ENCODE measurements at places on chromosomes 11 and 22. TPM values are rescaled to one million over a fixed set of nuclear protein-coding genes. Genes with fewer than 3 reads are reported as not detected.
A peak's percentile ranks its signal among the peaks of the same experiment; 100 is the strongest.

GRCh38 chr22:20175597-20175900 is 24.7 kb upstream of the CCDC188 start:
- no peak for DNase-seq

GRCh38 chr11:10727146-10727851 is 23.7 kb upstream of the CTR9 start:
- no peak for DNase-seq

GRCh38 chr11:61158691-61159381 is 2.4 kb downstream of the VPS37C start:
- no peak for DNase-seq

GRCh38 chr11:65008016-65008415 is 5.9 kb upstream of the ARL2 start:
- no peak for DNase-seq

DNA sequence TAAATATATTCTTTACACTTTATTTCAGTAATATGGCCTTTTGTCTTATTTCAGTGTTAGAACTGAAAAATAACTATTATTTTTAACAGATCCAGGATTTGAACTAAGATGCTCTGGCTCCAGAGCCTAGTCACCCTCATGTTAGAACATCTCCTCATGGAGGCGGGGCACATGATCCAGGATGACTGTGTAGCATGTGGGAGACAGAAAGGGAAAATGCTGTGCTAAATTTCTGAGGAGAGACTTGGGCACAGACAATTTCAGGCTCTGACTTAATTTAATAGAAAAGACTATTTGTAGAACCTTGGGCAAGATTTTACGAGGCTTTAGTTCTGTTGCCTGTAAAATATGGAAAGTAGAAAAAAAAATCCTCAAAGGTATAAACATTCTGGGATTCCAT is 24.1 kb downstream of the CTSC start:
- no peak for DNase-seq

DNA sequence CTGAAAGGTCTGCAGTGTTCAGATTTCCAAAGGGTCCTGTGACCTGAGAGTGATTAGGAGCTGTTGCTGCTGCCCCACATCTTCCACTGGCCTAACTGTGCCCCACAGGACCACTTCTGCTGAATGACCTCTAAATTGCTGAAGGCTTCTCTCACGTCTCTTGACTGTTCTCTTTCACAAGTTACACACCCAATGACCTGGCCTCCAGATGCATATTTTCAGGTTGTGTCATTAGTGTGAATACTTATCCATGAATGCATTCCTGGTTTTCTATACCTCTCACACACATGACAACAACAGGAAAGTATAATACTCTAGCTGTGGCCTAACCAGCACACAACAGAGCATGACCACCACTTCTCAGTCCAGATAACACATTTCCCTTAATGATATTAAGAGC is 15.4 kb downstream of the PRR14L start:
- no peak for DNase-seq

DNA sequence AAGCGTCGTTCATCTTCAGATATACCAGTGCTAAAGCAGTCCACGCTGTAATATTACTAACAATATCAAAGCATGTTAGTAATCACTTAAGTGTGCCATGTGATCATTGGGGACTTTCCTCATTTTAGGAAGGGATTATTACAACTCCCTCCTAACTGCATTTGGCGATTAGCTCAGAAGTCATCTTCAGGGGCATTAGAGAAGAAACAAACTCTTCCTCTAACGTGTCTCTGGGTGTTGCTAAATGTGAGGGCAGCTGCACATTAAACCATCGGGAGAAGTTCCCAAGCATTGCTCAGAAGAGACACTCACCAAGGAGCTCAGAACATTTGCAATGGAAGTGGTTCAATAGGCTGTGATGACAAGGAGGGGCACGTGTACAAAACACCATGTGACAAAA is 17.2 kb downstream of the TESMIN start:
- DNase-seq: no peak

- DNase-seq: no peak
These were observed 30.6 kb downstream of the CAPN1 start for GRCh38 chr11:65212226-65212801.

GRCh38 chr11:11500744-11501487 is 120.9 kb downstream of the GALNT18 start:
- no peak for DNase-seq

- no peak for DNase-seq
These were observed 17.3 kb downstream of the PGM2L1 start for GRCh38 chr11:74380746-74381439.

DNA sequence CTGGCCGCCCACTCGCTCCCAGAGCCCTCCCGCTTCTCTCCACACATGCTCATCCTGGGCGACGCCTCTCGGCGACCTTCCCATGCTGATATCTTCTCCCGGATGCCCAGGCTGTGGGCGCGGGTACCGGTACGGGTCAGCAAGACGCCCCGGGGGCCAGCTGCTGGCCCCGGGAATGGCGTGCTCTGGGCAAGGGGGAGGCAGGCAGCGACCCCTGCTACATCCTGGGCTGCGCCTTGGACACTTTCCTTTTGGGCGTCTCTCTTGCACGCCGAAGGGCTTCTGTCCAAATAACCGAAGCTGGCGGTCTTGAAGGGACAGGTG is 48.1 kb downstream of the RPL27A start:
- DNase-seq: no peak

GRCh38 chr11:45045683-45046471 is 95.2 kb upstream of the TP53I11 start:
- peak; percentile 38 for DNase-seq

- no peak for DNase-seq
These were observed 890.5 kb downstream of the BRD1 start for GRCh38 chr22:48937032-48937639.

- DNase-seq: no peak
These were observed 58.6 kb downstream of the NUP98 start for GRCh38 chr11:3738723-3739122.

GRCh38 chr11:124722176-124722575 is 17.6 kb upstream of the NRGN start:
- no peak for DNase-seq

DNA sequence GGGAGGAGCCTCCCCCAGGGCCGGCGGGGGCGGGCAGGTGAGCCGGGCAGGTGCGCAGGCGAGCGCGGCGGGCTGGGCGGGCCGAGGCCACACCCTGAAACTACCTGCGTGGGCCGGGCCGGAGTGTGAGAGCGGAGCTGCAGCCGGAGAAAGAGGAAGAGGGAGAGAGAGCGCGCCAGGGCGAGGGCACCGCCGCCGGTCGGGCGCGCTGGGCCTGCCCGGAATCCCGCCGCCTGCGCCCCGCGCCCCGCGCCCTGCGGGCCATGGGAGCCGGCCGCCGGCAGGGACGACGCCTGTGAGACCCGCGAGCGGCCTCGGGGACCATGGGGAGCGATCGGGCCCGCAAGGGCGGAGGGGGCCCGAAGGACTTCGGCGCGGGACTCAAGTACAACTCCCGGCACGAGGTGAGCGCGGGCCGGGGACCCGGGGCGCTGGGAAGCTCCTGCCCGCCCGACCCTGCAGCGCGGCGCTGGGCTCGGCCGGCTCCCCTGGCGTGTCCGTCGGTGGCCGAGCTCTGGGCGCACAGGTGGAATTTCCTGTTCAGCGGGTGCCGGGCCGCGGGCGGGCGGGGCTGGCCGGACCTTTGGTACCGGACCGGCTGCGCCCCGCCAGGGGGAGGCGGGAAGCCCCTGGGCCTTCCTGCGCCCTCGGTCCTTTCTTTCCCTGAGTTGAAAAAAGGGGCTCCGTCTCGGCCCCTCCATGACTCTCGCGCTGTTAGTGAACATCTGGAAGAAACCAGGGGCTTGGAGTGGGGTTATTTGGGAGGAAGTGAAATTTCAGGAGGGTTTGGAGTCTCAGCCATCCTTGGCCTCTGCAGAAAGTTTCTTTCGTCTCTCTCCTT is at the start of gene ST14:
Gene ST14 (plus strand): TSS at position 126 of the 841 bp plus-strand sequence. CDS start 198 bp downstream, at position 324.
- no peak for DNase-seq

DNA sequence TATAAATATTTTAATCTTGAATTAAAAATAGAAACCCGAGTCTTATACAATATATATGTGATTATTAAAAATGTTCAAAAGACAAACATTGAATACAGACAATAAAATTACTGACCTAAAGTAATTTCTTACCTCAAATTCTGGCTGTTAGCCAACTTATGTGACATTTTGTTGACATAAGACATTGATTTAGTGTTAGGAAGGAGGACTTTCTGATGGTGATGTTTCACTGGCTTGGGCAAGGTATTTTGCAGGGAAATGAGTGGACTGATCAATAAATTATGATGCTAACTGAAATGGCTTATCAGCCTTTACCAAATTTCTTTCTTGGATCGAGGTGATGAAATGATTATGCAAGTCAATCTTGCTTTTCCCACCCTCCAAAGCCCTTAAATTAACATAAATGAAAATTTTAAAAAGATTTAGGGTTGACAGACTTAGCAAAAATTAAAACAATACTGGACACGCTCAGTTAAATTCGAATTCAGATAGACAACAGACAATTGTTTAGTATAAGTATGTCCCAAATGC is 33.2 kb upstream of the FZD4 start:
- no peak for DNase-seq

The PATE4 gene
- total RNA-seq: not detected

The RAG1 gene
- 0.29 TPM for total RNA-seq

The ASPHD2 gene
- 9.2 TPM for total RNA-seq

The BTBD18 gene
- total RNA-seq: not detected

The MICAL2 gene
- total RNA-seq: 220 TPM

The MN1 gene
- 0.07 TPM for total RNA-seq

The RIMBP3C gene
- not detected for total RNA-seq

The TMPRSS13 gene
- 2.0 TPM for total RNA-seq

The ANGPTL5 gene
- not detected for total RNA-seq

The SLC37A2 gene
- 0.46 TPM for total RNA-seq

The CLTCL1 gene
- total RNA-seq: 1.1 TPM

The EFCAB6 gene
- 0.29 TPM for total RNA-seq

The GAS2 gene
- 0.85 TPM for total RNA-seq

The OR56A1 gene
- not detected for total RNA-seq

The SLC5A12 gene
- not detected for total RNA-seq
